ENCODE measurements at places on chromosomes 11 and 22.

- DNase-seq: no peak
Measured at GRCh38 chr11:12536566-12536965, 137.7 kb upstream of the TEAD1 start.

- no peak for DNase-seq
Measured at GRCh38 chr11:58813693-58814092, 30.8 kb downstream of the GLYATL2 start.

GRCh38 chr11:121237686-121238658 lies 54.6 kb upstream of the SC5D start:
- no peak for DNase-seq

GRCh38 chr22:50545522-50546325 lies at the start of gene KLHDC7B:
TSS of gene KLHDC7B (plus strand) at chr22:50545899. CDS start at chr22:50546244, 345 bp downstream.
- no peak for DNase-seq

DNA sequence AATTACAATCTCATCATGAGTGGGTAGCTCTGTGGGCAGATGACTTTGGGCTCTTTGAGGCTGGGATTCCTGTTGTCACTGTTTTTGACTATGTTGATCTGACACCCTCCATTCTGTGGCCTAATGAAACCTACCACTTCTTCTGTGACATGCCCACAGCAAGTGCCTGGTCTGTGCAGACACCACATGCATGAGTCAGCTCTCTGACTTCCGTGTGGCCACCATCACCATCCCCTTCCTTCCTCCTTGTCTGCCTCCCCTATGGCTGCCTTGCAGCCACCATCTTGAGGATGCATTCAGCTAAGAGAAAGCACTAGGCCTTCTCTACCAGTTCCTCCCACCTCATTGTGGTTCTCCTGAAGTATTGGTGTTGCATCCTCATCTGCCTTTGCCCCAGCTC lies 15.3 kb upstream of the OR10V1 start:
- no peak for DNase-seq

Measured in T1000 (cell line).